Activated naive CD4-positive, alpha-beta T cell treated with Interleukin-2 at 50 U/mL for 16 hours (primary cell): ENCODE measurements at places on chromosomes 5 and 9.

- DNase-seq: no peak
Observed at GRCh38 chr5:97694091-97694490, 511.0 kb upstream of the RIOK2 start.

GRCh38 chr5:3324421-3325101 is 271.1 kb upstream of the IRX1 start:
- DNase-seq: no peak

DNA sequence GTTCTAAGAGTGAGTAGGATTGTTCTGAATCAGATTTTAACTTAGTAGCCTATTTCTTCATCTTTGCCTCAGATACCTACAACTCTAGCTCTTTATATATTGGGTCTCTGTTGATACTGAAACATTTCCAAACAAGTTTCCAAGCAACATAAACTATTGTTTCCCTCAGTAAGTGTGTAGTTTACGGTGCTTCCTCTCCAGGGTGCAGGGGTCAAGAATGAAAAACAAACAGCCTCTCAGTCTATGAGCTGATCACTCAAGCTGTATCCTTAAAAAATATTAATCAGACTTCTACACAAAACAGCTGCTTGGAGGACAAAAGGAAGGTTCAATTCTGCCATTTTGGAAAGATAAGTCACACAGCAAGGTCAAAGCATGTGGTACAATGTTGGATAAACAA is 75.0 kb downstream of the ADAMTS12 start:
- no peak for DNase-seq

DNA sequence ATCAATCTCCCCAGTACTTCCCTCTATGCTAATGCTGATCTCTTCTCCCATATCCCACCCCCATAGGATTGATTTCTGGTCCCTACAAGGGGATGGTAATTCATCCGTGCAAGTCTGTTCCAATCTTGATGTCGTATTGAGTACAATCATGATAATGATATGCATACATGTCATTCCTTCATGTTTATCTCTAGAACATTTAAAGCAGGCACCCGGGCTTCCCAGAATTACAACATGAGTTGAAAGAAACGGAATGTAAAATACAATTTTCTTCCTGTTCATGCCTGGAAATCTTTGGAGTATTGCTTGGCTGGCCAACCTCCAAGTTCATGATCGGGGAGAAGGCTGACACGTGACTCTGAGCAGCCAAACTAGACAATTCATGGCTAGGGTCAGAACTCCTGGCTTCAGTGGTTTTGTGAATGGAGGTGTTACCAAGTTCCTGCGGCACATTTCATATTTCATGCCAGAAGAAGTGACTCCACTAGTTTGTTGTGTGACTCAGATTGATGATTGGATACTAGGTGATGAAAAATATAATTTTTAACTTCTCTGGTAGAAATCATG is 66.6 kb downstream of the C9orf152 start:
- DNase-seq: no peak

- DNase-seq: peak; percentile 10
Observed at GRCh38 chr5:10856683-10857337, 95.8 kb upstream of the DAP start.

- no peak for DNase-seq
Observed at GRCh38 chr9:128555180-128555721, 2.9 kb downstream of the SPTAN1 start.

- no peak for DNase-seq
Observed at GRCh38 chr9:127451608-127451857, 223 bp downstream of the LRSAM1 start.

GRCh38 chr5:63043792-63044191 is 465.2 kb downstream of the LRRC70 start:
- no peak for DNase-seq

DNA sequence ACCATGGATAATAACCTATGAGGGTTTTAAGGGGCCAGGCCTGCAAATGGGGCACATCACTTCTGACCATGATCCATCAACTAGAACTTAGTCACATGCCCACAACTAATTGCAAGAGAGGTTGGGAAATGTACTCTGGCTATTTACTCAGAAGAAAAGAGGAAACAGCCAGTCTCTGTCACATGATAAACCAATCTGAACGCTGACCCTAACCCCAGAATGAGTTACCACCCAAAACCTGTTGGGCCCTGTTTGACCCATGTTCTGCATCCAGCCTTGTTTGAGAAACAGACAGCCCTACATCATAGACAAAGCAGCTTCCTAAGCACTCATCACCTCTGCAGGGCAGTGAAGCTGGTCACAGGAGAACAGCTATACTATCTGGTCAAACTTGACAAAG is 5.8 kb downstream of the MACROH2A1 start:
- DNase-seq: no peak

GRCh38 chr5:177096162-177097015 is 9.7 kb downstream of the FGFR4 start:
- no peak for DNase-seq

DNA sequence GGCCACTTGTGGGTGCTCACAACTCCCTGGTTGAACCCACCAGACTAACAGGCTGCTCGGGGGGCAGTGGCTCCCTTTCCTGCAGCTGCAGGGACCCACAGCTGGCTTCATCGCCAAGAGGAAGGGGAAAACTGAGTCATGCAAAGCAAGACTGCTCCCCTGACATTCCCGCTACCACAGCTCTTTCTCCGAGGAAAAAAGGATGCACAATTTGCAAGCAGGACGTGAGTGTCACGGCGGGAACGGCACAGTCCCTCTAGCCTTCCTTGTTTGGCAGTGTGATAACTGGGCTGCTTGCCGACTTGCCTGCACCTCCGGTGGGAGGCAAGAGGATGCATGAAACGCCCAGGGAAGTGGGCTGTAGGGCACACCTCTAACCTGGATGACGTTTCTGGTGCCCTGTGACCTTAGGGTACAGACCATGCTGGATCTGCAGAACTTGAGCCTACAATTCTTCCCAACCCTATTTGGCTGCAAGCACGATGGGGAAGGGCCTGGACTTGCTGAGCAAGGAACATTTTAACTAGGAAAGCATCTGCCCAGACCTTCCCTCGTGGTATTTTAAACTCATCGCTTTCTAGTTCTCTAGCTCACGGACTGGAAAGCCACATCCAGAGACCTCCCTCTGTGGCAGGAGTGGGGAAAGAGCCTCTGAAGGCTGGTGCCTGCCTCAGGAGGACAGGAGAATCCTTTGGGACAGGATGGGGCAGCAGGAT is 7.8 kb downstream of the SH3PXD2B start:
- DNase-seq: no peak

DNA sequence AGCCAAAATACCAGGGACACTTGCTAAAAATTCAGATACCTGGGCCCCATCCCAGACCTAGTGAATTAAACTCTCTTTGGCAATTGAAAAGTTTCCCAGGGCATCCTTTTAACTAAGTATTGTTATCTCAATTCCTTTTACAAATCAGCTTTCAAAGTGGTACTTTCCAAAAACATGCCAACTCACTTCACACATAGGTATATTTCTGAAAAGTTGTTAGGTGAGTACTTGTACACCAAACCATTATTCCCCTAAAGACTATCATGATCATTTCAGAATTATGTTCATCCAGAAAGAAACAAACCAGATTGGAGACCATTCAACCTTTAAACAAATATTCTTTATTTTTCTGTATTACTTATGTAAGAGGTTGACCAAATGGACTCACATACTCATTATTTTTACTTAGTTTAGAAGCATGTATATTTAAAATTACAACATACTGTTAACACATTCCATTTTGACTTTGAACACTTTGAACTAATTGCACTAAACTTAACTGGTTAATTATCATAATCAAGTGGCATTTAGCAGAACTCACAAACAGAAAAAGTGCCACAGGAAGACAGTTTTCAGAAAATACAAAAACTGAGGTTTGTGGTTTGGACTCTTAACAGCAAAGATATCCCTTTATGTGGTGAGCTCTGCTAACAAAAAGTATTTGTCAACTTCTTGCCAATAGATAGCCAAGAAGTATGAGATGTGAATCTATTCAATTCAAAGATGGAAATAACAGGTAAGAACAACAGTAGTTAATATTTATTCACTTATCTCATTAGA is 40.7 kb downstream of the KIAA0825 start:
- no peak for DNase-seq

DNA sequence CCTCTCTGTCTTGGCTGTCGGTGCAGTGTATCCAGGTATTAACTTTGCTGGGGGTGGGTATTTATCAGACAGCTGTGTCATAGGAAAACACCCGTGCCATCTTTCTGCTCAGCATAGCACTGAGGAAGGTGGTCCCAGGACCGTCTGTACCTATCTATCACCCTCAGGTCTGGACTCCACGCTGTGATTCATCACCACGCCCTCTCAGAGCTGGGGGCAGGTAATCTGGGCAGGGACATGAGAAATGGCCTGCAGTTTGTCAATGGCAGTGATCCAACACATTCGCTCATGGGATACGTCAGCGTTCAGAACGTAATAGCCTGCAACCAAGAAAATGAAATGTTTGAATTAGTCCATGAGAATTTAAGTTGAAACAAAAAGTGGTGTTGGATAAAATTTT is 151.6 kb upstream of the MAP1B start:
- DNase-seq: no peak

DNA sequence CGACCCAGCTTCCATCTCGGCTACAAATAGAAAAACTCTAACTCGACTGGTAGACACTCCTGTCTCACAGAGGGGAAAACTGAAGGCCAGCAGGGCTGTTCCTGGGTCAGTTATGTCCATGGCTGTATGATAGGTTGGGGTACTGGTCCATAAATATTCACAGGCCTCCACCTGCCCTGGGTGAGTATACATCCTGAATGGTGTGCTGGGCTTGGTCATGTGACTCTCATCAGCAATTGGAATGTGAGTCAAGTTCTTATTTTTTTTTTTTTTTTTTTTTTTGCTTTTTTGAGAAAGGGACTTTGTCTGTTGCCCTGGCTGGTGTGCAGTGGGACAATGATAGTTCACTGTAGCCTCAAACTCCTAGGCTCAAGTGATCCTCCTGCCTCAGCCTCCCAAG is 58.3 kb upstream of the NEK6 start:
- DNase-seq: no peak

DNA sequence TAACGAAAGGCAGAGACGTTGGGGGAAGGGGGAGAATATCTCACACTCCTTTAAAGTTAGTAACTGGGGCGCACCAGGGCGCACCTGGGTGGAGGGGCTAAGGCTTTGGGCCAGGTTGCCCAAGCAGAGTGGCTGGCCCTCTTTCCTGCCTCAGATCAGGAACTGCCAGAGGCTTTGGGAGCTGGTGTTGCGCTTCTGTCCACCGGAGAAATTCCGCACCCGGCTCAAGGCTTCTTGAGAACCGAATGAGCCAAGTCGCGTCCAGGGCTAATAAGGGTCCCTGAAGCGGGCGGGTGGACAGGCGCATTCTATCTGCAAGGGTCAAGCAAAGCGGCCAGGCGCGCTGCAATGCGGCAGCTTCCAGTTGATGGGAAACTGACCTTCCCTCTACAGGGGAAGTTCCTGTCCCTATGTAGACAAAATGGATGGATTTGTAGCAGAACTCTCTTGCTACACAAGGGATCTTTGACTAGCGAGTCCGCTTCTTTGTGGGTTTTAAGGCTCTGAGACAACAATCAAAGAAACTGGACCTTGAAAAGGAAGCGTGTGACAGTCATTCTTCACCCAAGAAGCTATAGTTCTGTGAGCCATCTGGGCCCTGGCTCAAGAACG is 5.5 kb downstream of the PAX5 start:
- DNase-seq: no peak

GRCh38 chr5:110082194-110082593 is 392.5 kb downstream of the MAN2A1 start:
- DNase-seq: no peak

- peak; percentile 17 for DNase-seq
Observed at GRCh38 chr5:126544087-126544740, 50.8 kb downstream of the ALDH7A1 start.

DNA sequence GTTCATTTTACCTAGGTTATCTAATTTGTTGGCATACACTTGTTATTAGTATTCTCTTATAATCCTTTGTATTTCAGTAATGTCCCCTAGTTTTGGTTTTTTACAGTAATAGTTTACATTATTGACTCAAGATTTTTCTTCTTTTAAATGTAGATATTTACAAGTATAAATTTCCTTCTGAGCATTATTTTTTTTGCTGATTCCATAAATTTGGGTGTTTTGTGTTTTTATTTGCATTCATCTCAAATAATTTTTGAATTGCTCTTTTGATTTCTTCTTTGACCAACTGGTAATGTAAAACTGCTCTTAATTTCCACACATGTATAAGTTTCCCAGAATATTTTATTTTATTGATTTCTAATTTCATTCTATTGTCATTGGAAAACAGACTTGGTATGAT is 68.1 kb downstream of the ESM1 start:
- no peak for DNase-seq

DNA sequence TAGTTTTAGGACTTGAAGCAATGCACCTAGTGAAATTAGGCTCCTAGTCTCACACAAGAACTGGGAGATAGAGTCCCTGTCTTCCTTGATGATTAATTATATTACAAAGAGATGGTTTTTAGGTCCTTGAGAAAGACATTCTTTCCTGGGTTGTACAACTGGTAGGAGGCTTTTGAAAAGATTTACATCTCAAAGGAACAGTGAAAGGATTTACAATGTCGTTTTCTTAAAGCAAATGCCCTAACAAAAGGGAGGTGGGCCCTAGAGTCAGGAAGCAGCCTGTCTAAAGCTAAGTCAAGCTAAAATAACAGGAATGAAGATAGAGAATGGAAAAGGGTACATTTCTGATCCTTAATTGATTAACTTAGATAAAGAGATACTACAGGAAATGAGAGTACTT is 102.2 kb upstream of the IL7R start:
- no peak for DNase-seq

DNA sequence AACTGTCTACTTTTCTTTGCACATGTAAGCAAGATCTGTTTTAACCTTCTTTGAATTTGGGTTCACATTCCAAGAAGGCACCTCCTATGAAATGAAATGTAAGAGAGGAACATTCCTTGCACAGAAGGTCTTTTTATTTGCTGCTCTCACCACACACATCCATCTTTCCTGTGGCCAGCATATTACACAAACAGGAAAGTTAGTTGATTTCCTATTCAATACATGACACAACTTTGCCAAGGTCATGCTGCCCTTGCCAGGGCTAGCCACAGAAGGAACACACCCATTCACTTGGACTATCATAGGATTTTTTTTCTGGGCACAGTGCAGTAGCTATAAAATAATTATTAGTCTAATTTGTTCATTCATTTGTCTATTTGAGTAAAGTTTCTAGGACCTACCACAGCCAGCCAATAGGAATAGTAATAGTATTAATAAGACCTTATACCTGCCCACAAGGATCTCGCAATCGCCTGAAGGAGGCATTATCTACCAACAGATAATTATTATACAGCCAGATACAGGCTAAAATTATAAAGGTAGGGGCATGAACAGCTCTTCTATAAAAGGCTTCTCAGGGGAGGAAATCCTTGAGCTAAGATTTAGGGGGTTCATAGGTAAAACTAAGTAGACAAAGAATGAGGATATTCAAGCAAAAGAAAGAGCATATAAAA is 78.1 kb upstream of the NREP start:
- DNase-seq: no peak

DNA sequence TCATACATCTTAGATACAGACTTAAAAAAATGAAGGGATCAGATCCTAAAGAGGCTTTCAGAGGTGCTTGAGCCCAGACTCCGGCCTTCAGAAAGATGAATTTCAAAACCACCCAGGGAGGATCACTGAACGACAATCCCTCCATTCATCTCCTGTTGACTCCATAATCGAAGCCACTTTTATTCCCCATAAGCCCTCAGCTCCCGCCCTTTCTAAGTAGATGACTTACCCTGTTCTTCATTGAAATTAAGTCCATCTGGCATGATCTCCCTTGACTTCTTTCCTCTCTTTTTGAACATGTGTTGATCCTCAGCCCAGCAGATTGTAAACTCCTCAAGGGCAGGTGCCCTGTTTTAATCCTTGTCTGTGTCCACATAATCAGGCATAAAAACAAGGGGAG is 50.8 kb upstream of the ASTN2 start:
- DNase-seq: no peak

GRCh38 chr9:137370865-137371520 is 52.0 kb downstream of the EXD3 start:
- no peak for DNase-seq
